HT1080 (cell line): ENCODE measurements at places on chromosomes 12 and 14.
A peak's percentile ranks its signal among the peaks of the same experiment; 100 is the strongest.

GRCh38 chr12:20184514-20184913 lies 183.8 kb upstream of the PDE3A start:
- no peak for DNase-seq

- DNase-seq: no peak
These were observed 3.8 kb upstream of the SIVA1 start for GRCh38 chr14:104749111-104749649.

- no peak for DNase-seq
These were observed 264.2 kb downstream of the BMP4 start for GRCh38 chr14:53692451-53692850.

- no peak for DNase-seq
These were observed 87.2 kb upstream of the CDKN3 start for GRCh38 chr14:54309615-54310014.

- peak; percentile 27 for DNase-seq
These were observed 50.9 kb upstream of the PPFIA2 start for GRCh38 chr12:81809829-81810595.

DNA sequence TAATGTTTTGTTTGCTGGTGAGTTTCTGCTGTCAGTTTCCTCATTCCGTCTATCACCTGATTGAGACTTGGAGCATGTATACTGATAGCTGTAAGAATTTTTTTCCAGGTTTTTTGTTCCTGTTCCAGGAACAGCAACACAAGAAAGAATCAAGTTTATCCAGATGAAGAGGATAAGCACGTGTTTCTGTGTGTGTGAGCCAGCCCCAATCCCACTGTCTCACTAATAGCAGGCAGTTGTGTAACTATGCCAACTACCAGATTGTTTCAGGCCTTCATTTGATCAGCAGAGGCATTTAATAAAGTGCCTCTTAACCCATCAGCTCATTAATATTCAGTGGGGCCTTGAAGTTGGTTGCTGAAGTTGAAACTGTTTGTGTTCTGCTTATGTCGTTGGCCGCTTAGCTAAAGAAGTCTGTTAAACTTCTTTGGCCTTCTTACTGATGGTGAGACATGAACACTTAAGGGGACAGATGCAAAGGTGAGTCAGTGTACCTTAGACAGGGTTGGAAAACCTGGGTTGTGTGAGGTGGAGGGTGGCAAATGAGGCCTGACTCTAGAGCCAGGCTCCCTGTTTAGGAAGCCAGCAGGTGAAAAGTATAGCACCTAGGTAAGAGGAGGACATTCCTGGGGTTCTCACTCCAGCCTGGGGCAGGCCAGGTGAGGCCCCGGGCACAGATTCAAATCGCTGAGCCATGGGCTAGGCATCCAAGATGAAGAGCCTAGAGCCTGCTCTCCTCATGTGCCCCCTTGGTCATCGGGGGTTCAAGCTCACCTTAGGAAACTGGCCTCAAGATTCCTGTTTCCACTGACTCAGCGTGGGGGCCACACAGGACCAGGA lies 3.7 kb downstream of the ANKRD13A start:
- DNase-seq: no peak

DNA sequence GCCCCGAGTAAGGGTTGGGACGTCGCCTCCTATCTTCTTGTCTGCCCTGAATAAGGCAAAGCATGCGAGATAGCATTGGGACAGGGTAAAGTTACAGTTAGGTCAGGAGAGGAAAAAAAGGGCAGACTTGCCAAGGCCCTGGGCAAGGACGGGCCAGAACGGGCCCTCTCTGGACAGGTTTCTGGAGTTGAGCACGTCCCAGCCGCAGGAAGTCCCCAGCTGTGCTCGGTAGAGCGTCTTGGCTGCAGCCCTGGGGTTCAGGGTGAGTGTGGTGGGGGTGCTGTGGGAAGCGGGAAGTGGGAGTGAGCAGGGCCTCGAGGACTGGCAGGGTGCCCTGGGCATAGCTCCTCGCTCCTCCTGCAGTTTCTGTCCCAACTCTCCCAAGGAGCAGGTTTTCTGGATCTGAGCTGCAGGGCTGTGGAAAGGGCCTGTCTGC lies 5.4 kb downstream of the RPS6KL1 start:
- DNase-seq: no peak

DNA sequence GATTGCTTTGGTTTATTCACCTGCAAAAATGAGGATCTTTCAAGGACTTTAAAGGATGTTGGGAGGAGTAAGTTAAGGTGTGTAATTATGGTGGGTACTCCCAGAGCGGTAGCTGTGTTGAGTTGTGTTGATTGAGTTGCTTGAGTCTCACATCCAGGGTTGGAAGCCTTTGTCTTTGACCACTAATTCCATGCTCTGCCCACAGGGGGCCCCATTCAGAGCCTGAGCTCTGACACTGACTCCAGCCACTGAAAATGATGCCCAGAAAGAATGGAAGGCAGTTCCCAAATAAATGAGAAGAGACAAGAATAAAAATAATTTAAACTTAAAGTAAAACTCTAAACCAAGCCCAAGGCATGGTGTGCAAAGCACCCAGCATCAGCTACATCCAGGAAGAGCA lies 237.4 kb upstream of the PWP1 start:
- DNase-seq: no peak

DNA sequence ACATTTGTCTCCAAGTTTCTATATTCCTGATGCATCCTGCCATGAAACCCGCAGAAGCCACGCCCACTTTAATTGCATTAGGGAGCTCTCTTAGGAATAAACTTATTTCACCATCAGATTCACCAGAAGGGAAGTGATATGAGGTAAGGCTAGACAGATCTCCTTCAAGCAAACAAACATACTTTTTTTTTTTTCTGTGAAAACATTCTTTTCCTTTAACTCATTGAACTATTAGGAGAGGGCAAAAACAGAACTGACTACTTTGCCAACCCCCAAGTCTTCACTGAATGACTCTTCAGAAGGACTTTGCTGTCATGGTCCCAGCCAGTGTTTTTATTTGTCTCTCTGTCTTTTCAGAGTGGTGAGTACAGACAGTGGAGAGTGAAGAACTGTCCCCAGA lies 48.4 kb downstream of the GTF2A1 start:
- DNase-seq: peak; percentile 11

DNA sequence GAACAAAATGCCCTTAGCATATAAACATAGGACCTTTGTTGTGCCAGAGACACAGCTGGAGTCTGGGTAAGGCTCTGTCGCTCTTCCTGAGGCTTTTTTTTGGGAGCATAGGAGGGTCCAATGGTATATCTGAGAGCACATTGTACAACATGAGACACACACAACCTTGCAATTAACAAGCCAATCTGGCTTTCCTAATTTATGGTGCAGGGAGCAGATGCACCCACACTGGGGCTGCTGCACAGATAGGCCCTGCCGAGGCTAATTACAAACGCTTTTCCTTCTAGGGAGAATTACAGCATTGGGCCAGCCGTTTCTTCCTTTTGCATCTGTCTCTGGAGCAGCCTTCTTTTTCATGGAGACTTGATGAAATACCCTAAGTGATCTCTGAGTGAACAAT lies 75.0 kb upstream of the OVCH1 start:
- DNase-seq: no peak

DNA sequence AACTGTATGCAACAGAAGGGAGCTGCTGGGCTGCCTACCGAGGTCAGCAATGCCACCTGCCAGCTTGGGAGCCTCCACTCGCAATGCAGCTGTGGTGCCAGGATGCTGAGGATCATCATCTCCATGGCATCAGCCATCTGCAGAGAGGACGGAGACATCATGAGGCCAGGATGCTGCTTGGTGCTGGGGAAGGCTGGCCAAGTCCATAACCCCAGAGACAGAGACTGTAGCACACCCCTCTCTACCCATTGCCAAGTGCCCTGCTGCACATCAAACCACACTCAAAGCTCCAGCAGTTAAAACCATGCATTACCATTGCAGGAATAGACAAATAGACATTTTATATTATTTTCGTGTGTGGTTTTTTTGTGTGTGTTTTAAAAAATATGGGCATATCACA lies 43.5 kb downstream of the SVOP start:
- no peak for DNase-seq

GRCh38 chr12:10363658-10363913 lies 26.3 kb downstream of the KLRK1 start:
- no peak for DNase-seq

- no peak for DNase-seq
These were observed 29.7 kb downstream of the ATP2A2 start for GRCh38 chr12:110310763-110311162.

DNA sequence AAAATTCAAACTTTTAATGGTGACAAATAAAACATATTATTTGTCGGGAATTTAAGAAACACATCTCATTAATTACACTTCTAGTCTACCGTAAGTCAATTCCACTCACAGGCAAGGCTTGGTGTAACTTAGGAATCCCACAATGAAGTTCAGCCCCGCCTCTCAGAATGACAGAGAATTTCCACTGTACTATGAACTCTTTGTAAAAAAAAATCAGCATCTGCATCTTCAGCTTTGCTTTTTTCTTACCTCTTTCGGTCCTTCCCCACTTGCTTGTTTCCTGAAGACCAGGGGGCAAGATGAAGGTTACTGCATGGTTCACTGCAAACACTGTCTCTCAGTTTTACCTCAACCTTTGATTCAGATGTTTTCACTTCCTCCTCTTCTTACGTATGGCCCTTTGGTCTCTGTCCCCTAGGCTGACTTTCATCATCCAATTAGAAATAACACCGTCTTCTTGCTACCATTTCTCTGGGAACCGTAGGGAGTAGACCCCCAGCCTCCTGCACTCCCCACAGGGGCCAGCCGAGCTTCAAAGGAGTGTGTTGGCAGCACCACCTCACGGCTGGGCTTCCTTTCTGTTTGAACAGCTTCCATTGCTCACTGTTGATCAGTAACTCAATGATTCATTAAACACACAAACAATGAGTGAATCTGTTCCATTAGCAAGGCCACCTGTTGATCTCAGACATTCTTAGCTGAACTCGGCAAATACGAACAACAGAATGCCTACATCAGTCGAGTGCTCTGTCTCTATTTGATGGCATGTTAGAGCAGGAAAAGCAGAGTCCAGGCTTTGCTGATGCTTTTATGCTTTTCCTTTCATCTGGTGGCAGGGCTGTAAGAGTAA lies 343.0 kb downstream of the BMP4 start:
- peak; percentile 68 for DNase-seq
